ENCODE measurements at places on chromosomes 6 and 20.
A peak's percentile ranks its signal among the peaks of the same experiment; 100 is the strongest.

GRCh38 chr6:134835993-134836392, 113.9 kb downstream of the ALDH8A1 start:
- no peak for DNase-seq

DNA sequence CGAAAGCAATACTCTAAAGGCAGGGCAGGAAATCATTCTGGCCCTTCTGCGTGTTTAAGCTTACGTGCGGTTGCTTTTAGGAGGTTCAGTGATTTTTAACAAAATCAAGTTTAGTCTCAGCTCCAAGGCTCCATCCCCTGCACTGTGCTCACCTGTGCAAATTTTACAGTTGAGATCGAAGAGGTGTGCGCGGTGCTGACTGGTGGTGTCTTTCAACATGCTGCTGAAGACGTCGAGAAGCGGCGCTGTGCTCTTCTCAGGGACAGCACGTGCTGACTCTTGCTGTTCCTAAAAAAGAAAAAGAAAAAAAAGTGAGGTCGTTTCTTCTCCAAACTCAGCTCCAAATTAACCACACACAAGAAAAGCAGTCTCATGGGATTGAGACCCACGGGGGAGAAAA, 32.0 kb downstream of the DIDO1 start:
- DNase-seq: no peak

DNA sequence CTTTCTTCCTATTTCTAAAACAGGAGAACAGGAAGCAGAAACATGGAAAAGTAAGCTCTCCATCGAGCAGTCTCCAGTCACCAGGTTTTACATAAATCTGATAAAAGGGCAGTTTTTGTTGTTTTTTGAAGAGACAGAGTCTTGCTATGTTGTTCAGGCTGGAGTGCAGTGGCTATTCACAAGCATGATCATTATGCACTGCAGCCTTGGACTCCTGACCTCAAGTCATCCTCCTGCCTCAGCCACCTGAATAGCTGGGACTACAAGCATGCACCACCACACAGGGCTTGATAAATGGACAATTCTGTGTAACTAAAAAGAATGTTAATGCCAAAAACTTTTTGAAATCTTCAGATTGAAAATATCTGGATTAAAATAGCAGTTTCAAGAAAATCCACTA, 23.8 kb downstream of the SAMHD1 start:
- DNase-seq: no peak

- peak; percentile 44 for DNase-seq
Observed at GRCh38 chr6:129500958-129501739, 208.8 kb downstream of the ARHGAP18 start.

GRCh38 chr20:38147163-38147562, 17.9 kb downstream of the TGM2 start:
- no peak for DNase-seq

All from stimulated activated CD4-positive, alpha-beta T cell treated with anti-CD3 and anti-CD28 coated beads, Interleukin-2, amount 100 ng/mL, for 24 hours (primary cell).